ENCODE measurements at places on chromosomes 1 and 21.

- DNase-seq: peak; percentile 10
Observed at GRCh38 chr1:82086739-82087138, 286.0 kb downstream of the ADGRL2 start.

DNA sequence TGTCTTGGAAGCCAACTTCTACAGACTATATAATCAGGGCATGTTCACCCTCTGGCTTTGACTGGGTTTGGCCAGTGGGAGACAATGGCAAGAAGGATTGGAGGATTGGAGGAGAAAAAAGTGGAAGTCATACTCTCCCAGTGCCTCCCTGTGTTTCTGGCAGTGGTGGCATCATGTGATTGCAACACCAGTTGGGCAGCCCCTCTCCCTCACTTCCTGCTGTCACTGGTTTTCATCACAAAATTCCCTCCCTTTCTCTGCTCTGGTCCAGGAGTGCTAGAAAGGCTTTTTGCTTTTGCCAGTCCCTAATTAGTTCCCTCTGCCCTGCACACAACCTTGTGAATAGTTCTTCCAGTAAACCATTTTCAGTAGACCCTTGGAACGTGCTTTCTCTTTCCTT lies 3.7 kb upstream of the QSOX1 start:
- no peak for DNase-seq

- no peak for DNase-seq
Observed at GRCh38 chr21:27424601-27425000, 457.7 kb upstream of the ADAMTS5 start.

- DNase-seq: no peak
Observed at GRCh38 chr1:15014516-15014915, 139.0 kb upstream of the TMEM51 start.

- DNase-seq: no peak
Observed at GRCh38 chr1:37171691-37172090, 137.4 kb upstream of the GRIK3 start.

DNA sequence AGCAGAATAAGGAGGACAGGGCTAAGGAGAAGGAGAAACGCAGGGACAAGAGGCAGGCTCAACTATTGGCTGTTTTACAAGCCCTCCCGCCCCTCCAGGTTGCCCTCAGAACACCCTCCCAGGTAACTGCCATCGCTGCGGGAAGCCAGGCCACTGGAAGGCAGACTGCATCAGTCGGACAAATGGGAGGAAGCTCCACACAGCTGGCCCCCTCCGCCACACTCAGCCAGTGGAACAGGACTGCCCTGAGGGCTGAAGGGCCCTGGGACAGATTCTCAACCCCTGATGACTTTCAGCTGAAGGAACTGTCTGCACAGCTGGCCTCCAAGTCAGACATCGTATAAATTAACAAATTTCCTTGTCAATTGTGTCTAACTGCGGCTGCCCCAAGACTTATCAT lies 21.8 kb downstream of the LRRC3 start:
- DNase-seq: no peak

DNA sequence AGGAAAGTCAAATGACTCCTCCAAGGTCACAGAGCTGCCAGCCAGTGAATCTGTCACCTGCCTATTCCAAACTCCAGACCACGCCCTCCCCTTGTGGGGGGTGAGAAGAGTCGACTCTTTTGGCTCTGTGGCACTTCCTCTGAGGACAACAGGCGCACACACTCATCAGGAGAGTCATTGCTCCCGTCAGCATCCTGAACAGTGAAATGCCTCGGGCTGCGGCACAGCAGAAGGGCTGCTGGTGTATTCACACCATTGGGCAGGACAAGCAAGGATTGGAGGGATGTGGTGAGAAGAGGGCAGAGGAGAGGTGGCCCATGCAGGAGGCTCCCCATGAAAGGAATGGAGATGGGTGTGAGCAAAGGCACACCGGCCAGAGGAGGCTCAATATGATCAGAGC lies 239.0 kb downstream of the TOMM20 start:
- DNase-seq: no peak

DNA sequence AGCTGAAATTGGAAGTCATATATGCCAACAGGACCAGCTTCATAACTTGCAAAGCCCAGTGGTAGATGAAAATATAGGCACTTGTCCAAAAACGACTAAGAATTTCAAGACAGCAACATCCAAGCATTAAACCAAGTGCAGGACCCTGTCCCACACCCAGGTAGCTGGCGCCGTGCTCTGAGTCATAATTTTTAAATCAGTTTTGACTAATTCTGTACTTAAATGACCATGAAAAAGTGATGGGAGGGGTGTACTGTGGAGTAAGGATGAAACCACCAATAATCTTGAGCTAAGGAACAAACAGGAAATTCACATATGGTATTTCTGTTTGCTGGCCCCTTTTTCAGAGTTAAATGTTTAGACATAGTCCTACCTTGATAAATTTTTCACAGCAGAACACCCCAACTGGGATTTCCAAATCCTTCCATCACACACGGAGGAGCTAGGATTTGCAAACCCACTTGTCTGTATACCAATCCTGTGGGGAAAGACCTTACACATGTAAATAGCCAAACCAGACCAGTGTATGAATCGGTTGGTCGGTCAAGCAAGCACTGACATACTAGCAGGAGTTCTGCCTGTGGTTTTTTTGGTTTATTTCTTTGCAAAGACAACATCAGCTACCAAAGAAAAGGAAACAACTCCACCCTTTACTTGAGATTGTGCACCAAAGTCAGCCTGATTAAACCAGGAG lies 235.7 kb upstream of the RAB4A start:
- DNase-seq: no peak

GRCh38 chr1:170590921-170591705 lies 59.1 kb downstream of the GORAB start:
- DNase-seq: no peak

DNA sequence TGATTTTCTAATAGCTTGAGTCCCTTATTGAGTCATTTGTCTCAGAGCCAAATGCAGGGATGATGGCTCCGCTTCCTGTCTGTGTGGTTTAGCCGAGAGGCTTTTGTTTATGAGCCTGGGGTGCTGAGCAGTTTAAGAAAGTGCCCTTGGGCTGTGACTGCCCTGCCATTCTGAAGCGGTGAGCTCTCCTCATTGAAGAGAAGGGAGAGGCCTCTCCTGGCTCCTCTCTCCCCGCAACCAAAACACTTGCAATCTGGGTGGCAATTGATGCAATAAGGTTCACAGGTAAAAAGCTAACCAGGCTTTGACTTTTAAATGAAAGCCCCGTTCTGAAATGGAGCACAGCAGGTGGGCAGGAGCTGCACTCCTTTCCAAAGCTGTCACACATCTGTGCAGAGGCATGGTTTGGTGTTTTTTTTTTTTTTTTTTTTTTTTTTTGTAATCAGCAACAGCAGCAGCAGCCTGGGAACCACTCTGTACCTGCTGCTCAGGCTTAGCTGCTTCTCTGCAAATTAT lies 403.7 kb downstream of the SIPA1L2 start:
- peak; percentile 75 for DNase-seq

GRCh38 chr1:117067533-117068370 lies 7.6 kb downstream of the TTF2 start:
- DNase-seq: peak; percentile 28

DNA sequence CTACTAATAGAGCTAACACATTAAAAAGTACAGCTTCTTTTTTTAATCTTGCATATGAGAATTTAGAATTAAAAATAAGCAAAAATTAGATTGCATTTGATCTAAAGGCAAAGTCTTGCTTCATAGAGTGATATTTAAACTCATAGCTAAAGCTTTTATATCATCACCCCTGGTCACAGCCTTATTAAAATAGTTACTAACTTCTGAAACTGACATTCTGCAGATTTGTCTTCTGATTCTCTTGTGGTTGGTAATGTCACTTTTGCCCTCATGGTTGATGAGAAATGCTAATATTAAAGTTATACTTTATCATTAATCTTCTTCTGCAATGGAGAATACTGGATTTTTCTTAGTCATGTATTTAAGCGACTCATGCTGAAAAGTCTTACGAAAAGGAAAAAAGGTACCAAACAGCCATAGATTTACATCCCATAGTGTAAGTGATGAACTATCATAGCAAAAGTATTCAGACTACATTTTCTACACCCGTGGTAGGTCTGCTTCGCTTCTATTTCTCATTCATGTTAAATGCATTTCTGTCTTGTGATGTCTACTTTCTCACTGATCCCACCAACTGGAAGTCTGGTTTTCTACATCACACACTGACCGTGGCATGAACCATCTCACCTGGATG lies 330.5 kb upstream of the B3GALT2 start:
- no peak for DNase-seq

GRCh38 chr1:87044840-87045239 lies 130.4 kb downstream of the HS2ST1 start:
- no peak for DNase-seq

DNA sequence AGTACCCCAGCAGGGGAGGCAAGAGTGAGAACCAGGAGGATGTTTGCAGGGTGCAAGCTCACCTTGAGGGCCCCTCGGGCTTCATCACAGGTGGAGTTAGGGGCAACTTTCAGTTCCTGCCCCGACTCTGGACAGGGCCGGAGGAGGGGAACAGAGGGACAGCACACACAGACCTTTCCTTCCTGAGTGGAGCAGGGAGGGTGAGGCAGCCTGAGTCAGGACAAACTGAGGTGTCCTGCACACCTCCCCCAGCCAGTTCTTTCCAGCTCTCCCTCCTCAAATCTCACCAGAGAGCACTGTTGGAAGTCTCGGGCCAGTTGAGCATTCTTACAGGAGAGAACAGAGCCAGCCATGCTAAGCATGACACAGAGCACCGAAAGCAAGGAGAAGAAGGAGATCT lies 1.5 kb downstream of the ENTREP3 start:
- DNase-seq: no peak

DNA sequence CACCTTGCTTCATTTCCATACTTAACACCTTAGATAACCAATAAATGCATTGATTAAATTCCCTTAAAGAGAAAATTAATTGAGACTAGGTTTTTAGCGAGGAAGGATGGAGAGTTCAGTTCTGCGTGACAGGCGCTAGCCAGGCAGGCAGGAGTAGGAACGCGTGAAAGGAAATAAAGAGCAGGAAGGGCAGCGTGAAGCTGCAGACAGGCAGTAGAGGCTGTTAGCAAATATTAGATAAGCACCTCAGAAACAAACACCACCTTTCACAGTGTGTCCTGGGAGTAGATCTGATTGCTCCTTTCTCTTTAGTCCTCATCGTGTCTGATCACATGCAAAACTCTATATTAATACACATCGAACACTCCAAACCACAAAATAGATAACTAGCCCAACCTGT lies 282.7 kb upstream of the ADGRL2 start:
- no peak for DNase-seq

DNA sequence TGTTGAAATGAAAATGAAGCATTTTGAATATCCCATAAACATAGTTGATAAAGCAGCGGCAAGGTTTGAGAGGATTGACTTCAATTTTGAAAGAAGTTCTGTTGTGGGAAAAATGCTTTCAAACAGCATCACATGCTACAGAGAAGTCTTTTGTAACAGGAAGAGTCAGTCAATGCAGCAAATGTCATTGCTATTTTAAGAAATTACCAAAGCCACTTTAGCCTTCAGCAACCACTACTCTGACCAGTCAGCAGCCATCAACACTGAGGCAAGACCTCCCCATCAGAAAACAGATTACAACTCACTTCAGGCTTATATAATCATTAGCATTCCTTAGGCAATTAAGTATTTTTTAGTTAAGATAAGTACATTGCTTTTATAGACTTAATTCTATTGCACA lies 33.8 kb upstream of the FCRL3 start:
- DNase-seq: no peak

DNA sequence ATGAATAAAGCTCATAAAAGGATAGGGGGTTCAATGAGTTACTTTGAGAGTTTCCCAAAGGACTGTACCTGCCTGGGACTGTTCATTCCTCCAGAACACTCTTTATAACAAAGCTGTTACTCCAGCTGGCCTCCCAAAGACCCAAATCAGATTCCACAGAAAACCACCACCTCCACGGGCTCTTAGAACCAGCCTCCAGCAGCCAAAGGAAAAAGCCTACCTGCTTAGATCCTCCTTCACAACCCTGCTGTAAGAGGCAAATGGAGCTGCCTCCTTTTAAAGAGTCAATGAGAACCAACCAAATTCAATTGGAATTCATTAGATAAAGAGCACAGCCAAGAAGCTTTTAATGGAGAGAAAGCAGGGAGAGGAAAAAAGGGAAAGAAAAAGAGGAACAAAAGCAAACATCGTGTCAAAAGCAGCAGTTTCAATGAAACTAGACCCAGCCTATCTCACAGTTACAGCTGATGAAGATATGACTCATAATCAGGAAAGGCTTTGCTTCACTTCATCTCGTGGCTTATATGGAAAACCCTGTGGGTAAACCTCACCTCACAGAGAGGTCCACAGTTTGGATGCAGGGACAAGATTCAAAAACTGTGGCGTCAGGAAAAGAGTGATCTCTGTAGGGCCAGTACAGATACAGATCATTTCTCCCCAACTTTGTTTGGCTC lies 27.8 kb upstream of the FMO4 start:
- DNase-seq: no peak
